Inflammatory macrophage (primary cell): ENCODE measurements at places on chromosomes 5 and 9.
A peak's percentile ranks its signal among the peaks of the same experiment; 100 is the strongest.

DNA sequence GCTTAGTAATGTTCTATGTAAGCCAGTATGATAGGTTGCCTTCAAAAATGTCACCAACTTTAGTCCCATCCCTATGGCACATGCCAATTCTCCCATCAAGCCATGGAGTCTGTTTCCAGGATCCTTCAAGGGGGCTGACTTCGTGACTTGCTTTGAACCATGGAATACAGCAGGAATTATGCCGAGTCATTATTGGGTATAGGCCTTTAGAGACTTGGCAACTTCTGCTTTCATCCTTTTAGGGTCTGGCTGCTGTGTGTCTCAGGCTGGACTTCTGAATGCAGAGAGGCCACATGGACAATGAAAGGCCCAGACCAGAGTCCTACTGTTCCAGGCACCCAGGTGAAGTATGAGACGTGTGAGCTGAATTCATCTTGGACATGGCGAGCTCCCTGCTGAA is 109.8 kb downstream of the DENND1A start:
- no peak for DNase-seq

- DNase-seq = peak; percentile 63
Measured at GRCh38 chr9:76580820-76581219, 121.8 kb downstream of the GCNT1 start.

GRCh38 chr9:17795744-17796143 is 216.9 kb downstream of the SH3GL2 start:
- DNase-seq = no peak

DNA sequence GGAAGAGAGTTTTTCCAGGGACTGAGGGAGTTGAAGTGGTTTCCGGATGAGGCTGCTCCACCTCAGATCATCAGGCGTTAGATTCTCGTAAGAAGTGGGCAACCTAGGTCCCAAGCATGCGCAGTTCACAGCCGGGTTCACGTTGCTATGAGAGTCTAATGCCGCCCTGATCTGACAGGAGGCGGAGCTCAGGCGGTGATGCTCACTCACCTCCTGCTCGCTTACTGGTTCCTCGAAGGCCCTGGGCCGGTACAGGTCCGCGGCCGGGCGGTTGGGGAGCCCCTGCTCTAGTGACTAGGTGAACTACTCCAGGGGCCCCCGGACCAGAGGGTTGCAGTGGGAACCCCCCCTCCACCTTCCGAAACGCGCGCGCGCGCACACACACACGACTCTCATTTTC is 997 bp upstream of the RNF130 start:
- no peak for DNase-seq

- DNase-seq = peak; percentile 28
Measured at GRCh38 chr9:2620919-2621721, 467 bp upstream of the VLDLR start.
